ENCODE measurements at places on chromosomes 3 and 15.

- no peak for DNase-seq
These were observed 132.1 kb downstream of the WDR76 start for GRCh38 chr15:43958861-43959330.

DNA sequence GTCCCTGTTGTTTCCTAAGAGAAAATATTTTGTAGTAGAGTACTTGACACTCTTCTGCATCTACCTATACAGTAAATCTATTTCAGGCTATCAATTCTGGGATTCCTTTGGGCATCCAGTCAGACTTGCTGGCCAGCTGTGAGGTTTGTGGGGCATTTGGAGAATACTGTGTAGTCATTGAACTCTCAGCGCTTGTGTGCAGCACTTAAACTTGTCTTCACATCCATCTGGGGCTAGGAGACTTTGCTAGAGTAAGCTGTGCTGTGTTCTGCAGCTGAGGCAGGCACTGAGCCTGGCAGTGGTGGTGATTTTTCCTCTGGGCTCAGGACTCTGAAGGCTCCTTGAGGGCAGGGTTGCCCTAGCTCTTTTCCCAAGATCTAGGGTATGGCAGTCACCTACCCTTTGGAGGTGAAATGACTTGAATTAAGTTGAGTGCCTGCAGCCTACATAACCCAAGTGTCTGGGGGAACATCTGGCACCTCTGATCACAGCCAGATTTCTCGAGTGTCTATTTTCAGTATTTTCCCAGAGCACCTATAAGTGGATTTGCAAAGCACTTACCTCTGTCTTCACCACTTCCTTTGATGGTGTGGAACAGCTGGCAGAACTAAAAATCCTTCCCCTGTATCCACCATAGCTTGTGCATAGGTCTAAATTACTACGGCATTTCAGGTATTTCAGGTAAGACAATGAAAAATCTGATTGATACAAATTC lies 19.3 kb downstream of the CLSTN2 start:
- DNase-seq, result no peak

GRCh38 chr15:52256366-52256765 lies 39.2 kb downstream of the MYO5C start:
- no peak for DNase-seq

- no peak for DNase-seq
These were observed 64.1 kb downstream of the RBMS3 start for GRCh38 chr3:29344935-29345334.

GRCh38 chr3:45311953-45312801 lies 76.2 kb upstream of the LARS2 start:
- no peak for DNase-seq

DNA sequence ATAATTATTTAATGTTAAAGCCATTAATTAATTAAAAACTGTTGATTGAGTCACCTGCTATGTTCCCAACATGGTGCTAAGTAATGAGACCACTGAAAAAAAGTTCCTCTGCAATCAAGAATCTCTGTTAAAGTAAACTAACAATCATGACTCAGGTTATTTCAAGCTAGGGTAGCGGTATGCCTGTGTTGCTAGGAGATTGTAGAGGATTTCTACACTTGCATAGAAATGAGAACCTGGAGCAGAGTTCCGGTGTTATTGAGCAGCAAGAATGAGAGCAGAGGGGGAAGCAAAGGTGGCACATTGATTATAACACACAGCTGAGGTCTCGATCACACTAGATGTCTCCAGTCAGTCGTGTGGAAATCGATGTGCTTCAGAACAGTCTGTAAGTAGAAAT lies 41.4 kb downstream of the C3orf85 start:
- no peak for DNase-seq
